ENCODE measurements at places on chromosomes 5 and 9.

DNA sequence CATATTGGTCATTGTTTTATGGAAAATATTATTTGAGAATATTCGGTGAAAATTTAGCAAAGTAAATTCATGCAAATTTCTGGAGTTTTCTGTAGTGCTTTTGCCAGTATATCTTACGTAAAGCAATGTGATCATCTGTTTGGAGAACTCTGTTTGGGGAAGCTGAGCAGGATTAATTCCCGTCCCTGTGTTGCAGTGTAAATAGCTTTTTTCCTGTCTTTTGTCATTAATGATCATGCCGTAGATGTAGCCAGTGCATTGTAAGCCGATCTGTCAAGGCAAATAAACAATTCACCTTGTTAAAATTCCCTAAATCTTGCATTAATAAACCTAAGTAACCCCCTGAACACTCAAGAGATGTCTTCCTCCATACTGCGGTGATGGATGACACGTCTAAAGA lies 39.2 kb downstream of the PPIC start:
- no peak for DNase-seq

GRCh38 chr5:142244440-142244839 lies 80.4 kb downstream of the SPRY4 start:
- no peak for DNase-seq

DNA sequence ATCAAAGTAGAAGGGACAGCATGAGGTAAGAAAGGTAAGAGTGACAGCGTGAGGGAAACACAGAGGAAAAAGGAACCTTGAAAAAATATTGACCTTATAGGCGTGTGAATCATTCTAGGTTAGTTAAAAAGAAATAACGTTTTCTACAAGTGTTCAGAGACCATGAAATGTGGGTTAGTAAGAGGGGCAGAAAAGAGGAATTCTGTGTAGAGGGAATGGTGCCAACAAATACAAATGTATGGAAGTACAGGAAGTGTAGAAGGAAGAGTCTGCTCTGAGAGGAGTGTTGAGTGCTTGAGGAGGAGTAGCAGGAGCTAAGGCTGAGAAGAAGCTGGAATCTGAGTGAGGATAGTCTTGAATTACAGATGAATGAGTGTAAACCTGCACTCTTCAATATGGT lies 418.6 kb upstream of the RIOK2 start:
- DNase-seq = no peak

GRCh38 chr5:119315516-119315949 lies 40.3 kb upstream of the TNFAIP8 start:
- DNase-seq = no peak

DNA sequence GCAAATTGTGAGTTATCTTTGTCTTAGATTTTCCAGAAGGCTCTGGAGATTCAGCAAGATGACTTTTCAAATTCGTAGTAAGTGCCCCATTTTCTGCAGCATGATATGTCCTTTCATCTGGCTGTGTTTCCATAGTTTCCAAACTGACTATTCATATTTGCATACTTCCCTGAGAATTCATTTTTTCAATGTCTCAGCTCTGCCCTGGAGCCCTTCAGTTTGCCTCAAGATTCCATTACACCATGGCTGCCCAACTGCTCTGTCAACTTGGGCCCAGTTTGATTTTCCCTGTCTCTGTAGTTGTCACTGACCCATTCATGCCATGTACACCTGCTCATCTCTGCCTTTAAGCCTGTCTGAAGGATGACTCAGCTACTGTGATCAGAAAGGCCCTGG lies 94.2 kb upstream of the RUSC2 start:
- no peak for DNase-seq

GRCh38 chr5:123086376-123087055 lies 2.5 kb upstream of the PRDM6 start:
- no peak for DNase-seq

DNA sequence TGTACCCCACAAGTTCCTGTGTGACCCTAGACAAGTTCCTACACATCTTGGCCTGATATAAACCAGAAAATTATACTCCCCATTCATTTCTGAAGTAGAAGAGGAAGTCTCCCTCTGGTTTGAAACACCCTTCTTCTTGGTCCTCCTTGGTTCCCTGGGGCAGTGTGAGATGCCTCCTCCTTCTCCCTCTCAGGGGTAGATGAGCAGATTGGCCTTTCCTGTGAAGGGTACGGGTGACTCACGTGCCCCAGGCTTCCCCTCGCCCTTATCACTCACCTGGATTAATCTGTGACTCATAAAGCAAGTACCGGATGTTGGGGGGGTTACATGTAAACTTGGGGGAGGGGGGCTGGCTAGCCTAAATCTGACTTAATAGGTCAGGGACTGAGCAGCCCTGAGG lies 11.1 kb upstream of the AQP3 start:
- DNase-seq = peak; percentile 59

GRCh38 chr9:108178318-108178717 lies 677.5 kb downstream of the ACTL7B start:
- no peak for DNase-seq

GRCh38 chr5:152532714-152533113 lies 127.6 kb upstream of the NMUR2 start:
- no peak for DNase-seq

- no peak for DNase-seq
Observed at GRCh38 chr5:59462956-59463355, 430.6 kb downstream of the PDE4D start.

DNA sequence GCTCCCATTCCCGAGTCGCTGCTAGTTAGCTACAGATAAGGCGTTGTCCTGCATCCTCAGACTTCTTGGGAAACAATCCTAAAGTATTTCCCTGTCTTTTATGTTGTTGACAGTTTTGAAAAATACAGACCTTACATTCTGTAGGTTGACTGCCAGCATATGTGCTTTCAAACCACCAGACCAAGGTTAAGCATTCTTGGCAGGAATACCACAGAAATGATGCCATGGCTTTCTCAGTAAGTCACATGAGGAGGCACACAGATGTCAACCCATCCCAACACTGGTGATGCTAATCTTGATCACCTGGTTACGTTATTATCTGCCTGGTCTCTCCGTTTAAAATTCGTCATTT lies 871 bp downstream of the GLE1 start:
- no peak for DNase-seq

GRCh38 chr5:56106837-56107236 lies 112.1 kb upstream of the IL6ST start:
- DNase-seq = no peak

GRCh38 chr9:86892576-86892975 lies 54.7 kb downstream of the GAS1 start:
- no peak for DNase-seq

DNA sequence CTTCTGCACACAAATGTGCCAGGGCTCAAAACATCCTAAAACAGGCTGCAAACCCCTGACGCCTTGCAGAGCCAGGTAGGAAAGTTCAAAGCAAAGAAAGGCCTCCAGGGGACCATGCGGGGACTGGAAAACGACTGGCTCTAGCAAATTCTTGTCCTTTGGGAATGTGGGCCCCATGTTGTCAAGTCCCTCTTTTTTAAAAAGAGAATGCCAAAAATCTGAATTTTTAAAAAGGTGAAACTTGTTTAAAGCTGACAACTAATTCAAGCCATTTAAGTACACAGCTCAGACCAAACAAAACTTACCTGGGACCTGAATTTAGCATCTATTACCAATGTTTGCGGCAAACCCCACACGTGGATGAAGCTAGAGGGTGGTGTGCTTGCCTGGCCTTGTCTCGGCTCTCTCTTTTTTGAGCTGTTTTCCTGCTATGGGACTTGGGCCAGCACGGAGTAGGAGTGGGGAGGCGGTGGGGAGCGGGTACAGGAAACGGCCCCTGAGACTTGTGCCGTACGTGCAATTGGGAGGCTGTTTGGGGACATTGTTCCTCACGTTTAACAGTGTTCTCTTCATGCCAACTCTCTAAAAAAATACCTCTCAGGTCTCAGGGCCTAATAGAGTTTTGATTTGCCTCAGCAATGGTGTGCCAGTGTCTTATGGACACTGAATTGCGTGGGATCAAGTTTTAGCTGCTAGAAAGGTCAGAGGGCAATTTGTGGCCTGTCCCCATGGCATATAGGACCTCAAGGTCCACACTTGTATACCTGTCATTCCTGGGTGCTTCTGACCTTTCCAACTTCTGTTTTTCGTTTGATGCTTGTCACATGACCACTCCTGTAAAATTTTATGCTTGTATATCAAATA lies 15.1 kb upstream of the PHF19 start:
- DNase-seq = no peak

- DNase-seq = no peak
Observed at GRCh38 chr9:92378865-92379560, 25.4 kb downstream of the OGN start.

GRCh38 chr9:104944356-104944755 lies 16.4 kb upstream of the ABCA1 start:
- no peak for DNase-seq

DNA sequence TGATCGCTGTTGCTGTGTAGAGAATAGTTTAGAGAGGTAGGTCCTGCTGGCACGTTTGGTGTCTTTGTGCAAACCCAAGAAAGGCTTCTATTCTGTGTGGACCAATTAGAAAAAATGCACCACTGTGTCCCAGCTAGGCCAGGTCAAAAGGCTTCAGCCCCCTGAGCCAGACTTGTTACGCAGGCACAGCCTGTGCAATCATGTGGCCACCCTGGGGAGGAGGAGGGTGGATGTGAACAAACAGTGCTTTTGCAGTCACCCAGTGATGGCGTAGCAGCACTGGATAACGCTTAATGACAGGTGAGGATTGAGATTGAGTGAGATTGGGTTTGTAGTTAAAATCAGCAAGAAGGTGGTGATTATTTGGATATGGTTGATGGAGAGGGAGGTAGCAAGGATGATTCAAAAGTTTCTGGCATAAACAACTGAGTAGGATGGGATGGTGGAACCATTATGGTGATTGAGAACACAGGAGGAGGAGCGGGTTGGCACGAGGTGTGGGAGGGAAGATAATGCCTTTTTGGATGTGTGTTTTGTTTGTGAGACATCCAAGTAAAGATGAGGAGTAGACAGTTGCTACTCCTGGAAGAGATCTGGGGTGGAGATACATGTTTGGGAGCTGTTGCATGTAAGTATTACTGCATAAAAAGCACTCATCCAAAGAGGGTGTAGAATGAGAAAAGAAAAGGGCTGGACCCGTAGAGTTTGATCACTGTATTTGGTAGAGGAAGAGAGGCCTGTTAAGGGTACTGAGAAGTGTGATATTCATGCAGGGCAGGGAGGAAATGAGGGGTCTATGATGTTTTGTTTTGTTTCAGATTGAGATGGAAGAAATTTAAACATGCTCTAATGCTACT lies 6.7 kb downstream of the GCNT1 start:
- DNase-seq = no peak

DNA sequence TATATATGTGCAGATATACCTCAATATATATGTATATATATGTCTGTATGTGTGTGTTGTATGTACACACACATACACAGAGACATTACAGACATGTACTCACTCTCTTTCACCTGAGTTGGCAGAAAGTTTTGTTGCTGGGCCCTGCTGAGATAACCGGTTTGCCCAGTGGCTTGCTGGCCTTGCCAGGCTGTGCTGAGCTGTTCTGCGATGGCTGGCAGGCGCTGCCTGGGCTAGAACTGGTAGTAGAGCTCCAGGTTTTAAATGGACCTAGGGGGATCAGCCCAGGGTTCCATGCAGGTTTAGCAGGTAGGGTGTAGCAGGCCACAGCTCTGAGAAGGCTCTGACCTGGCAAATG lies 394.3 kb downstream of the GADD45G start:
- no peak for DNase-seq

- DNase-seq = no peak
Observed at GRCh38 chr5:140381972-140382371, 19.7 kb upstream of the ANKHD1 start.

DNA sequence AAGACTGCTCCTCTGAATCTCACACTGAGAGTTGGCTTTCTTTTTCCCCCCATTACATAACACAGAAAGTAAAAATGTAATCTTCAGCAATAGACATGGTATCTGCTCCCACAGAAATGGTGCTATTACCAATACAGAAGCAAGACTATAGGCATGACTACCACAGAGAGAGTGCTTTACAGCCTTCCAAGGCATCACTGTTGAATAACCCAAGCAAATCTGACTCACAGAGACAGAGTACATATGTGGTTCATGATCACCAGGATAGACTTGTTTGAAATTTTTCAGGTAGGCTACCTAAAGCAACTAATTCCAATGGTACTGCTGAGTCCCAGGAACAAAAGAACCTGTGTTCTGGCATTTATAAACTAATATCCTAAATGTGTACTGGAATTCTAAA lies 1373.4 kb upstream of the C9orf72 start:
- no peak for DNase-seq

GRCh38 chr5:71767661-71768060 lies 48.6 kb downstream of the CARTPT start:
- DNase-seq = no peak

GRCh38 chr9:79977510-79978197 lies 405.9 kb downstream of the TLE4 start:
- DNase-seq = no peak

GRCh38 chr5:54644226-54644625 lies 126.7 kb downstream of the SNX18 start:
- no peak for DNase-seq

DNA sequence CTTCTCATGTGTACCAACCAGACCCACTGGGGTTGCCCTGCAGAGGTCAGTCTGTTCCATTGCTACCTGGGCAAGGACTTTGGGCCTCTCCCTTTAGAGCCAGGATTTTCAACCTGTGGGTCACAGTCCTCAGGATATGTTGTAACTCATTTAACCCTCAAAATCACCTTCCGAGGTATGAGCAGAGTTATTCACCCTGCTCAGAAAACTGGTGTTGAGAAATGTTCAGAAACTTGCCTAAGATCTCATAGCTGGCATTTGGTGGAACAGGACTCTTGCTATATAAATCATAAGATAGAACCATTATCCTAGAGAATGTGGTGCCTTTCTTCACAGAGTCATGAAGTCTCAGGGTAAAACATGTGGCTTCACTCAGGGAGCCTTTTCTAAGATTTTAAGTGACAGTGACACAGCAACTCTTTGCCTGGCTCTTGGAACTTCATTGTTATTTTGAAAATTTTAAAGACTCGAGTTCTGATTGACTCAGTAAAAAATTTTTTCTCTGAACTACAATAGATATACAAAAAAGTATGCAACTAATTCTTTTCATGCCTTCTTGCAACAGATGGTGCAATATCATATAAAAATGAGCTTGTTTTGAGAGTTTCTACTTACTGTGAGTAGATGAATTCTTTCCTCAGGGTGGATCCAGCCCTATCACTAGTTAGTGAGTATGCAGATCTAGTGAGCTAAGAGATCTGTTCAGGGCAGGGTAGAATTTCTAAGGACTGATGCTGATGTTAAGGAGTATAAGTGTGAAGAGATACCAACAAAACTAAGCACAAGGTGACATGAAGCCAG lies 29.5 kb downstream of the CAST start:
- no peak for DNase-seq

GRCh38 chr5:9189681-9190080 lies 356.2 kb downstream of the SEMA5A start:
- DNase-seq = no peak

- DNase-seq = no peak
Observed at GRCh38 chr5:170287532-170287931, 10.0 kb downstream of the LCP2 start.
